ENCODE measurements at places on chromosomes 2 and 18.

DNA sequence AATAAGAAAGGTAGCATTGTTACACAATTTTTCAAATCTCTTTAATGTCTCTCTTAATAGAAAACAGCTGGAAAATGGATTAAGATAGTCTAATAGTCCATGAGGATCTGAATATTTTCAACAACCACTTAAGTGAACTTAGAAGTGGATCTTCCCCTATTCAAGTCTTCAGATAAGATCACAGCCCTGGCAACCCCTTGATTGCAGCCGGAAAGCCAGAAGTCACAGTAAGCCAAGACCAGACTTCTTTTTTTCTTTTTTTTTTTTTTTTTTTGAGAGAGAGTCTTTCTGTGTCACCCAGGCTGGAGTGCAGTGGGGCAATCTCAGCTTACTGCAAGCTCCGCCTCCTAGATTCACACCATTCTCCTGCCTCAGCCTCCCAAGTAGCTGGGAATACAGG lies 18.6 kb upstream of the ZC3H15 start:
- no peak for DNase-seq

- DNase-seq, result no peak
These were observed 67.8 kb upstream of the MAP4K3 start for GRCh38 chr2:39504790-39505335.

- no peak for DNase-seq
These were observed 36.5 kb upstream of the HPCAL1 start for GRCh38 chr2:10266133-10266620.

GRCh38 chr2:74947703-74948102 lies 10.7 kb upstream of the POLE4 start:
- no peak for DNase-seq

GRCh38 chr2:191676790-191677645 lies 918 bp upstream of the NABP1 start:
- DNase-seq, result no peak

All from hypothalamus (tissue), 51 donors.